Spinal cord (tissue), 10 donors: ENCODE measurements at places on chromosomes 4 and X. TPM values are rescaled to one million over a fixed set of nuclear protein-coding genes. Genes with fewer than 3 reads are reported as not detected.

The ELOVL6 gene
- total RNA-seq = 12.7 TPM

The CDS1 gene
- total RNA-seq = 18.8 TPM

The CD38 gene
- total RNA-seq = 7.1 TPM

The DDX53 gene
- not detected for total RNA-seq

The TBC1D19 gene
- total RNA-seq = 31.5 TPM

The ITM2A gene
- total RNA-seq = 335 TPM

The STOX2 gene
- 38.7 TPM for total RNA-seq

The PHF8 gene
- total RNA-seq = 19.8 TPM

The EDNRA gene
- 39.2 TPM for total RNA-seq

The DGKQ gene
- total RNA-seq = 10.4 TPM

The EXOC1L gene
- total RNA-seq = 0.59 TPM

The PDZD11 gene
- 44.9 TPM for total RNA-seq

The GC gene
- total RNA-seq = not detected

The ZNF275 gene
- 13.7 TPM for total RNA-seq

The CT45A10 gene
- total RNA-seq = not detected

The GPR82 gene
- total RNA-seq = 0.10 TPM

The NEXMIF gene
- total RNA-seq = 10.4 TPM

The TMPRSS11D gene
- total RNA-seq = not detected

The SHROOM3 gene
- total RNA-seq = 23.3 TPM

The HTN3 gene
- not detected for total RNA-seq

The SH3TC1 gene
- total RNA-seq = 8.1 TPM

The RBMXL3 gene
- not detected for total RNA-seq

The GYPE gene
- total RNA-seq = 1.2 TPM
